ENCODE measurements at places on chromosomes 6 and 20. TPM values are rescaled to one million over a fixed set of nuclear protein-coding genes. Genes with fewer than 3 reads are reported as not detected.

SPDEF gene
- 1.6 TPM for total RNA-seq

SLC17A1 gene
- 0.16 TPM for total RNA-seq

DDX27 gene
- total RNA-seq, result 58.8 TPM

IMPG1 gene
- total RNA-seq, result not detected

LRRC1 gene
- total RNA-seq, result 6.6 TPM

TNFRSF6B gene
- 0.93 TPM for total RNA-seq

CTCFL gene
- not detected for total RNA-seq

TCF21 gene
- total RNA-seq, result 0.09 TPM

GCM1 gene
- not detected for total RNA-seq

TSBP1 gene
- not detected for total RNA-seq

BLTP3A gene
- total RNA-seq, result 4.2 TPM

PRRT1 gene
- 0.63 TPM for total RNA-seq

PPDPF gene
- total RNA-seq, result 337 TPM

MUCL3 gene
- total RNA-seq, result 0.20 TPM

LY86 gene
- total RNA-seq, result not detected

MAK gene
- 0.08 TPM for total RNA-seq

ZC2HC1B gene
- total RNA-seq, result not detected

THBS2 gene
- total RNA-seq, result not detected

LMBRD1 gene
- 10.9 TPM for total RNA-seq

RNF114 gene
- 58.2 TPM for total RNA-seq

PHACTR3 gene
- 0.23 TPM for total RNA-seq

KIFC1 gene
- total RNA-seq, result 36.9 TPM

TINAG gene
- total RNA-seq, result not detected

RPP21 gene
- total RNA-seq, result 66.5 TPM

EYS gene
- total RNA-seq, result not detected

CSTF1 gene
- total RNA-seq, result 39.8 TPM

DUSP15 gene
- 1.4 TPM for total RNA-seq

SGK1 gene
- total RNA-seq, result 61.3 TPM

RTN4IP1 gene
- total RNA-seq, result 10.2 TPM

KCNS1 gene
- total RNA-seq, result not detected

MAS1 gene
- total RNA-seq, result not detected

CLDN20 gene
- not detected for total RNA-seq

CGA gene
- total RNA-seq, result 0.23 TPM

LPIN3 gene
- total RNA-seq, result 14.3 TPM

TBX18 gene
- 14.9 TPM for total RNA-seq

NRN1 gene
- 0.59 TPM for total RNA-seq

CFB gene
- total RNA-seq, result 1.9 TPM

ZNF311 gene
- total RNA-seq, result 0.18 TPM

CST8 gene
- total RNA-seq, result not detected

RSPO3 gene
- 76.6 TPM for total RNA-seq

ADA gene
- 48.2 TPM for total RNA-seq

PAK5 gene
- total RNA-seq, result not detected

SLC13A3 gene
- not detected for total RNA-seq

TBC1D7 gene
- 28.4 TPM for total RNA-seq

MDN1 gene
- total RNA-seq, result 9.6 TPM

PRSS16 gene
- 3.2 TPM for total RNA-seq

FHL5 gene
- not detected for total RNA-seq

SAPCD1 gene
- 5.2 TPM for total RNA-seq

PRELID3B gene
- 59.0 TPM for total RNA-seq

EDN3 gene
- total RNA-seq, result 3.0 TPM

CGAS gene
- 4.0 TPM for total RNA-seq

PIGU gene
- 27.3 TPM for total RNA-seq

CCM2L gene
- 0.35 TPM for total RNA-seq

OGFRL1 gene
- total RNA-seq, result 4.7 TPM

UQCC2 gene
- 118 TPM for total RNA-seq

EPHA7 gene
- total RNA-seq, result 0.05 TPM

HTR1B gene
- 0.19 TPM for total RNA-seq

Measured in A549 treated with Mapracorat at 1 μM for 4 hours (cell line).